ENCODE measurements at places on chromosomes 2 and 18.
A peak's percentile ranks its signal among the peaks of the same experiment; 100 is the strongest.

DNA sequence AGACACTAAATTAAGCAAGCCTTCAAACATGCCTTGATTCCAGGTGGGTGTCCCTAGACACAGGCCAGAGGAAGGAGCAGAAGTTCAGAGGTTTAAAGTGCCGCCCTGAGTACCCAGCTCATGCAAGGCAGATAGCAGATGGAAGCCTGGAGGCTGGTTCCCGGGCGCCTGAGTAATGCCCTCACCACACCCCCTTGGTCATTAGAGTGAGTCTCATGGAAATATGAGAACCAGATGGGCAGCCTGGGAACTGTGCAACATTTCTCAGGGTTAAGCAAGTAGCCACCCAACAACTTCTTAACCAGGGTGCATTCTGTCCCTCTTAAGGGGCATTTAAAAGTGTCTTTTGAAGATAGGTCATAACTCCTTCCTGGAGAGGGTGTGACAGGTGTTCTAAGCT lies 44.1 kb downstream of the TGFA start:
- DNase-seq, result no peak

- DNase-seq, result peak; percentile 29
These were observed 29.2 kb downstream of the UNC50 start for GRCh38 chr2:98637401-98638147.

- DNase-seq, result no peak
These were observed 86.4 kb upstream of the FN1 start for GRCh38 chr2:215522237-215522636.

GRCh38 chr2:158762336-158762735 lies 32.8 kb upstream of the DAPL1 start:
- no peak for DNase-seq

GRCh38 chr2:2507417-2507997 lies 176.4 kb upstream of the MYT1L start:
- no peak for DNase-seq

- DNase-seq, result no peak
These were observed 22.2 kb downstream of the NFE2L2 start for GRCh38 chr2:177242121-177242987.

DNA sequence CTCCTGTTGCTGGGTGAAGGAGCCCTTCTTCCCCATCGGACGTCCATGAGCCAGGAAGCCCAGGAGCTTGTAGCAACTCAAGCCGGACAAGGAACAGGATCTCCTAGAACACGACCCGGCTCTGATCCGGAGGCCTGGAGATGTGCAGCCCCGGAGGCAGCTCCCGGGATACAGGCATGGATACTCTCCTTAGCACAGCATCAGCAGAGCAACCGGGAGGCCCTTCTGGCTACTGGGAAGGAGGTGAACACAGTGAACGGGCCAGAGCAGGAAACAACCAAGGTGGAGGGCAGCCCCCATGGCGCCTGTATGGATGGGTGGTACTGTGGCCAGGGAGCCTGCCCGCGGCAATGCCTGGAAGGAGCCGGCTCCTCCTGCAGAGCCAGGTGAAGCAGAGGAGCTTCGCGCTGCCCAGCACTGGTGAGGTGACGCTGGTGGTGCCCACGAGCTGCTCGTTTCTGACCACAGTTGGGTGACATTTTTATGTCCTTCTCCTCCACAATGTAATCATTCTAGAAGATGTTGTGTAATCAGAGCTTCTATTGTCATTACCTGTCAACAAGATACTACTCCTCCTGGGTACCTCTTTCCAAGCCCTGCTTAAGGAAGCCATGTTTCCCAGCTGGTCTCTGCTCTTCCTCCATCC lies 94.3 kb downstream of the TWIST2 start:
- DNase-seq, result peak; percentile 38

GRCh38 chr2:230602562-230603230 lies 109.9 kb upstream of the CAB39 start:
- peak; percentile 13 for DNase-seq

- DNase-seq, result no peak
These were observed 121.0 kb downstream of the RAPGEF4 start for GRCh38 chr2:172856606-172857005.

DNA sequence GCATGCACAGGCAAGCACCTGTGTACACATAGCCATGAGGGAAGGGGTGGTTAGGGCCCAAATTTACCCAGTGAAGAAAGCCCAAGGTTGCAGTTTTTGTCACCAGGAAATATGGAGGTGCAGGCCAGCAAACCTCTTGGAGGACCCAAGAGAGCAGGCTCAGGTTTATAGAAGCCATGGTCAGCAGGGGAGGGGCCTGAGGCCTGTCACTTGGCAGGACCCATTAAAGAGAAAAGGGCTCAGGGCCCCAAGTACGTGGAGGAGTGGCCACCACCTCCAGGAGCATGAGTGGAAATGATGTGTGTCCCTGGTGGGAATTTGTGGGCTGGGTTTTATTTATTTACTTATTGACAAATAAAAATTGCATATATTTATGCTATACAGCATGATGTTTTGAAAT lies 192.9 kb downstream of the HAUS1 start:
- DNase-seq, result no peak

- no peak for DNase-seq
These were observed 257.2 kb downstream of the DYSF start for GRCh38 chr2:71710367-71711132.

DNA sequence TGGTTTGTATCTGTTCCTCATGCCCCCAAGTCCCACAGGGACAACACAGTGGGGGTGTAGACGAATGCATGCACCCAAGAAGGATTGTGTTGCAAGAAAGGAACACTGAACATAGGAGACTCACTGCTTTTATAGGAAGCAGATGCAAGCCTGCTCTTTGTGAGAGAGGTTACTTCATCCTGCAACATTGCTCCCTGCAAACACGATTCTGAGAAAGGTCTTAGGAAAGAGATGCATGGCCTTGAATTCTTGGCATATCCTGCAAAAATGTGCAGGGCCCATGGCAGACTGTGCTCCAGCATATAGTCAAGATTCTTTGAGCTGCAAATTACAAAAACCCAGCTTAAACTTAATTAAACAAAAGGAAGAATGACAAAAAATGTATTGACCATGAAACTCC lies 312.2 kb upstream of the MGAT5 start:
- no peak for DNase-seq

DNA sequence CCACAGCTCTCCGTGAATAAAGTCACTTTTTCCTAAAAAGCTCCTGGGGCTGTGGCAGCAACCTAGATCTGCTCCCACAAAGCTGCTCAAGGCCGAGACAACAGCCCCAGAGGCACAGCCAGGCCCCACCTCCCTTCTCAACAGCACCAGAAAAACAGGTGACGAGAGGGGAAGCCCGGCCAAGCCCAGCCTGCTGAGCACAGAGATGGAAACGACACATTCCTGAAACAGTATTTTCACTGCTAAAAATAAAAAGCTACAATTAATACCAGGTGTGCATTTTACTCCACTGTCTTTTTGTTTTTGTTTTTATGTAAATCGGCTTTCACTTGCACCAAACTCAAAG lies 199.3 kb downstream of the HDAC4 start:
- no peak for DNase-seq

DNA sequence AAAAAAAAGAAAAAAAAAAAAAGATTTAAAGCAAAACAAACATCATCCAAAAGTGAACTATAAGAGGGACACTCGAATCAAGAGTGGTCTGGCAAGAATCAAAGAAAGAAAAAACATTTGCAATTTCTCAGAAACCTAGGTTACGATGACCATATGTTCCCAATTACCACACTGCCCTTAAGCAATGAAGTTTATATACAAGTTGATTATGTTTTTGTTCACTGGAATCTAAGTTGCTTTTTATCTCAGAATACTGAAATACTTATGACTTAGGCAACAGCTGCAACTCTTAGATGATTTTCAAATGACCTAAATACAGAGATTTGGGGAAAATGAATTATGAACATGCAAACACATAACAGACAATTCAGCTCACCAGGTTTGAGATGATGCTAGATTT lies 597.1 kb upstream of the CHAC2 start:
- no peak for DNase-seq

DNA sequence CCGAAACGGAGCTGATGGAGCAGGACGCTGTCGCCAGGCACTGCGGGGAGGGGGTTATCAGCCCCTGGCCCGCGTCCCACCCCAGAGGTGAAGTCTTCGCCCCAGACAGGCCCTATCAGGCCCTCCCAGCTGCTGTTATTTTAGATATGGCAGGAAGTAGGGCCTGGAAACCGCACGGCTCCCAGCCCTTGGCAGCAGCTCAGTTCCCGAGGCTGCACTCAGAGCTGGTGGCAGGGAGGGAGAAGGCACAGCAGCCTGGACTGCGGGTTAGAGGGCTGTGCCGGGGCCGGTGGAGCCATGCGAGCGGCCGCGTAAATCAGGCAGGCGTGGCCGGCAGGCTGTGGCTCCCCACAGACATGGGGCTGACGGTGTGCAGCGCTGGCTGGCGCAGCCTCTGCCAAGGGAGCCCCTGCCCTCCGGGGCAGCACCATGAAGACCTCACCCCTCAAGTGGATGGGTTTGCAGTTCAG lies 111.4 kb downstream of the NFATC1 start:
- peak; percentile 40 for DNase-seq

- no peak for DNase-seq
These were observed 53.5 kb downstream of the NXPH2 start for GRCh38 chr2:138726681-138727080.

GRCh38 chr2:119760237-119760955 lies 674 bp downstream of the PTPN4 start:
- DNase-seq, result no peak

DNA sequence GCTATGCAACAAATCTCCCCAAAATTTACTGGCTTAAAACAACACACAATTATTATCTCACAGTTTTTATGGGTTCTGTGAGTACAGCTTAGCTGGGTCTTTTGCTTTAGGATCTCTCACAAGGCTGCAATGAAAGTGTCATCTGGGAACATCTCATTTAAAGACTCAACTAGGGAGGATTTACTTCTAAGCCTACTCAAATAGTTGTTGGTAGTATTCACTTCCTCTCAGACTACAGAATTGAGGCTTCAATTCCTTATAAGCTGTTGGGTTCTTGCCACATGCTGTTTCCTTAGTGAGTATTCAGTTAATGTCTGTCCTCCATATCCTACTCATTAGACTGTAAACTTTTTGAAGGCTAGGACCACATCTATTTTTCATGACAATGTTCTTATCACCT lies 72.3 kb downstream of the MDH1 start:
- no peak for DNase-seq

DNA sequence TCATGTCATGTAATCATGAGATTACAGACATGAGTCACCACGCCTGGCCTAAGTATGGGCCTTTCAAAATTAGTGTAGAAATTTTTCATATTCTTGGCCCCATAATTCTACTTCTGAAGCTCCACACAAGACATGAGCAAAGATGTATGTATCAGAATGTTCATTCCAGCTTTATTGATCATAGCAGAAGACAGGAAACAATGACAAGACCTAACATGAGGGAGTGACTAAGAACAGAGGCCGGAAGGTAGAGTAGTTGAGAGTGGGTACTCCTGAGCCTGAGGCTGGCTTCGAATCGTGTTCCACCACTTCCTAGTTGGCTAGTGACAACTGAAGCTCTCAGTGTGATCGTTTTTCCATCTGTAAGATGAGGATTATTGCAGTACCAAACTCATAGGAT lies 89.3 kb downstream of the ARMC9 start:
- DNase-seq, result no peak

GRCh38 chr18:3457261-3457724 lies 7.3 kb downstream of the TGIF1 start:
- no peak for DNase-seq

GRCh38 chr2:146898083-146898482 lies 946.7 kb upstream of the ACVR2A start:
- no peak for DNase-seq

DNA sequence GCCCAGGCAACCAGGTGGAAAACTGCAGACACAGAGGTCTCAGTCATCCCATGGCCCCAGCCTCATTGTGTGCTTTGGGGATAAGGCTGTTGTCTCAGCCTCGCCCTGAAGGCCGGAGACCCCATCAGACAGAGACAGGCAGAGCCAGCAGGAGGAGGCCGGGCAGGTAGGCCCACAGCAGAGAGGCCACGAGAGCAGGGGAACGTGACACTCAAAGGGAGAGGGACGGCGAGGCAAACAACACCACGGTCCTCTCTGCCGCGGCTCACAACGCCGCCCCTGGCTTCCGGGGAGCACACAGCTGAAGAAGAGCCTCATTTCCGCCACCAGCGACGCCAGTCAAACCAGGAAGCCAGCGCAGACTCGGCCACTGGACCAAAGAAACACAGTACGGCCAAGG lies 103.3 kb downstream of the ZNF516 start:
- DNase-seq, result no peak

DNA sequence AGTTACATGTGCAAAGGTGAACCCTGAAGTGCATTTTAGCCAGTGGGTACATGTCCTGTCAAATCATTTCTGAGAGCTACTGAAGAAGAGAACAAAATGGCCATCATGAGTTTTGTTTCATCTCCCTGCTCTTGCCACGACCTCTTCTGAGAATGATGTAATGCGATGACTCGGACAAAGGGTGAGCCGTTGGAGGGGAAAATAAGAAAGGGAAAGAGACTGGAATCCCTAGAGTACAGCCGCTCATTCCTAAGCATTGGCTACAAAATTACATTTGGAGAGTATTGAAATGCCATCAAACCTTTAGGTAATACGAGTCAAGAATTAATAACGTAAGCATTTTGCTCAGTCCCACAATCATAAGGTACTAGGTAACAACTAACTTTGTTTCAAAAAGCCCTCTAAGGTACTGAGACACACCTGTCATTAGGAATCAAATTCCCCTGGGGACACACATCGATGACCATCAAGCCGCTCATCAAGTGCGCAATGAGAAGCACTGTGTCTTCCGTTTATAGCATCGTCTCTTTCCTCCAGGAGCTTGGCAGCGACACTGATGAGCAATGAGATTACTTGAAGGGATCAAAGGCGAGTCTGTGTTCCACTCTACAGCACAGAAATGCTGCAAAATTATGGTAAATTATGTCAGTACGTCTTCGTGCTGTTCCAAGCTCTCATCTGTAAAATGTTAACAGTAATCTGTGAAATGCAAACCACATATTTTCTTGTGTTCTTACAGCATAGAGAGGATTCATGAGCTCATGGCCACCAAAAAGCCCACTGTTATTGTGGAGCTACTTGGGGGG lies 97.3 kb upstream of the PIEZO2 start:
- DNase-seq, result no peak

DNA sequence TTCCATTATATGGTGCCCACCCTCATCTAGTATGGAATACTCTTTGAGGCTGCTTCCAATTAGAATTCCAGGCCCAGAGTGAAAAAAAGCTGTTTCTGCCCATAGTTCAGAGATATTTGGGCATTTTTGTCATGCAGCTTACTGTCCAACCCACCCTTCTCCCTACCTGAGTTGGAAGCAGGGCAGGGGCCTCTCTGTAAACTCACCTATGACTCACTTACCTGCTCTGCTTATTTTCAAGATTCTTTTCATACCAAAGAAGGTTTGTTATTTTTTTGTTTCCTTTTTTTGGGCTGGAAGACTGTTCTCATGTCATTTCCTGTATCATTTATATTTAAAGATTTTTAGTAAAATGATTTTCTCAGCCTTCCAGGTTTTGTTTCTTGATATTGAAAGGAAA lies 38.4 kb upstream of the PPP1R1C start:
- DNase-seq, result no peak

DNA sequence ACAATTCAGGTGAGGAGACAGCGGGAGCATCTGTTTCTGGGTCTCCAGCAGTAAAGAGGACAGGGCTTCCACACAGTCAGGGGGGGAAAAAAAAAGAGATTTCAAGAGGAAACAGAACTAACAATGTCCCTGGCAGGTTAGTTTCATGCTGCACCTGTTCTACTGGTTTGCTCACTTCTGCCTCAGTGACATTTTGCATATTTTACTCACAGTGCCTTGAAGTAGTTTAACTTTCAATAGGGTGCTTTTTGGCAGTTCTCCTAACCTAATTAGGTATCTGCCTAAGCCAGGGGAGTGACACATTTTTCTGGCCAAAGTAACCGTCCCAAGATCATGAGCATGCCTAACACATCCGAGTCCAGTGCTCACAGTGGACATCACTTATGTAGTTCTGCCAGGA lies 109.0 kb upstream of the ALK start:
- DNase-seq, result no peak

Measured in CD8-positive, alpha-beta T cell (primary cell).